Nucleus accumbens (tissue), 56 donors: ENCODE measurements at places on chromosomes 16 and 17.

GRCh38 chr17:31479062-31479408, 87.6 kb downstream of the RAB11FIP4 start:
- no peak for DNase-seq

GRCh38 chr16:57284952-57285363, 486 bp upstream of the PLLP start:
- no peak for DNase-seq

- no peak for DNase-seq
Observed at GRCh38 chr16:89801800-89802199, 14.6 kb downstream of the FANCA start.

- DNase-seq, result no peak
Observed at GRCh38 chr17:50533720-50534148, 1.2 kb downstream of the EPN3 start.

DNA sequence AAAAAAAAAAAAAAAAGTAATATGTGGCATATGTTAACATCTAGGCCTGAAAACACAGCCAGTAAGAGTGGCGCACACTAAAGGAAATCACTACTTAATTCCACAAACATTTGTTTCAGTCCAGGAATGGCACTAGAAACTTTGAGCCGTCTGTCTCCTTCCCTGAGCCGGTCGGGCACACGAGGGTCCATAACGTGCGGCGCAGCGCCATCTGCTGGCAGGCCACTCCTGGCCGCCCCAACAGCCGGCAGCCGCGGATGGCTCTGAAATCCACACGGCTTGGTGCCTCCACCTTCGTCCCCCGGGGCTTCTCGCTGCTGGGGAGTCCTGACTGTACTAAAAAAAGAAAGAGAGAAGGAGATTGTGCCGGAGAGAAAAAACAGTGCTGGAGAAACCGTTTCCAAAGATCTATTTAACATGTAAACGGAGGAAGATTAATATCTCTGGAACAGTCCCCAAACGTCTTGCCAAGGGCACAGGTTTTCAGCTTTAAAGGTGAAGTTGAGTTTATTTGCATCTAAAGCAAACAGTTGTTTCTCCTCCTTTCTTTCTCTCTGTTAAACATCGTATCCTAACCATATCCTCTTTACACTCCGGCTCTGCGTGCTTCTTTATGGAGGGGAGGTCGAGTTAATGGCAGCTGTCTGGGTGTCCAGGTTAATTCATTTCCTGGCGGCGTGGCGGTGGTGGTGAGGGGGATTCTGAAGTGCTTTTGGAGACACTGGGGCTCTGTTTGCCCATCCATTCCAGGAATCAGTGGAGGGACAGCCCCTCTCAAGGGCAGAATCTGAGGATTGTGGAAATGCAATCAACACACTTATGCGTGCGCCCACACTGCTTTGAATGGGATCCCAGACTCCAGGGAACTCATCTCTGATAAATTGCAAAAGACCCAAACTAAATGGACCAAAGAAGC, 611.3 kb upstream of the SALL1 start:
- DNase-seq, result peak; percentile 71

- DNase-seq, result no peak
Observed at GRCh38 chr16:62676306-62676705, 640.1 kb upstream of the CDH8 start.

GRCh38 chr16:86854626-86855294, 276.4 kb downstream of the FOXL1 start:
- no peak for DNase-seq

GRCh38 chr17:28040406-28040805, 2.1 kb upstream of the NLK start:
- DNase-seq, result no peak

- no peak for DNase-seq
Observed at GRCh38 chr17:7587420-7588151, 2.3 kb downstream of the SOX15 start.

DNA sequence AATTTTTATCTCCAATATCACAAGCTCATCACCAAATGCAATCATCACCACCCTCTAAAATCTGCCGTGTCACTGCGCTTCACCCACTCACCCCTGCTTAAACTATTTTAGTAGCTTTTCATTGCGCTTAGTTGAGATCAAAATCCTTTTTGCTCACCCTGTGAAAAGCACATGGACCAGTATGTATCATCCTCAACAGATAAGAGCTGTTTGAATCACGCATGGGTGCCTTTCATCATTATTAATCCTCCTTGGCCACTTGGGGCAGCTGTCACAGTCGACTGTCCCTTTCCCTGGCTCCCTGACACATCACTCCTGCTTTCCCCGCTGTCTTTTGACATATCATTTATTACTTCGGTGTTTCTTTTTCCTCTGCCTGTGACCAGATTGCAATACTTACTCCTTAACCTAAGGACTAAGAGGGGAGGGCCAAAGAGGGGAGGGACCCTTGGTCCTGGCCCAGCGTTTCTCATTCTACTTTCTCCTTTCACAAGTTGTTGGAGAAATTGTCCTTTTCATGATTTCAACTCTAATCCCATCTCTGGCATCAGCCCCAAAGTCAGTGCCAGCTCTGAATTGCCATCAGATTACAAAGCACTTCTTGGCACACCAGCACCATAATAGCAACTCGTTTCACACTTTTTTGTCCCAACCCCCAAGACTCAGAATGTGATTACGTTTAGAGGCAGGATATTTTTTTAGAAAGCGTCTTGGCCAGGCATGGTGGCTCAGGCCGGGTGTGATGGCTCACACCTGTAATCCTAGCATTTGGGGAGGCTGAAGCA, 8.6 kb upstream of the KDM6B start:
- no peak for DNase-seq

- no peak for DNase-seq
Observed at GRCh38 chr16:19114359-19115147, 789 bp downstream of the ITPRIPL2 start.

- no peak for DNase-seq
Observed at GRCh38 chr16:25693631-25694030, 1.9 kb downstream of the HS3ST4 start.

- no peak for DNase-seq
Observed at GRCh38 chr17:2964831-2965230, 98.6 kb downstream of the OR1D5 start.

GRCh38 chr17:64442541-64442971, 6.4 kb upstream of the MILR1 start:
- DNase-seq, result no peak

DNA sequence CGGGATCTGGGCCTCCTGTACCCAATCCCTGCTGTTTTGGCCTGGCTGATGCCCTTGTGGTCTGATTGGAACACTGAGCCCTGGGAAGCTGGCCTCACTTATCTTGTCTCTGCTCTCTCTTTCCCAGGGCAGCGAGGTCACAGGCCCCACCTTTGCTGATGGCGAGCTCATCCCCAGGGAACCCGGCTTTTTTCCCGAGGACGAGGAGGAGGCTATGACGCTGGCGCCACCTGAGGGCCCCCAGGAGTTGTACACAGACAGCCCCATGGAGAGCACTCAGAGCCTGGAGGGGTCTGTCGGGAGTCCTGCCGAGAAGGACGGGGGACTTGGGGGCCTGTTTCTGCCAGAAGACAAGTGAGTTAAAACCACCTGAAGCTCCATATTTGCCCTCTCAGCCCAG, 126.0 kb downstream of the RAB11FIP4 start:
- DNase-seq, result no peak

DNA sequence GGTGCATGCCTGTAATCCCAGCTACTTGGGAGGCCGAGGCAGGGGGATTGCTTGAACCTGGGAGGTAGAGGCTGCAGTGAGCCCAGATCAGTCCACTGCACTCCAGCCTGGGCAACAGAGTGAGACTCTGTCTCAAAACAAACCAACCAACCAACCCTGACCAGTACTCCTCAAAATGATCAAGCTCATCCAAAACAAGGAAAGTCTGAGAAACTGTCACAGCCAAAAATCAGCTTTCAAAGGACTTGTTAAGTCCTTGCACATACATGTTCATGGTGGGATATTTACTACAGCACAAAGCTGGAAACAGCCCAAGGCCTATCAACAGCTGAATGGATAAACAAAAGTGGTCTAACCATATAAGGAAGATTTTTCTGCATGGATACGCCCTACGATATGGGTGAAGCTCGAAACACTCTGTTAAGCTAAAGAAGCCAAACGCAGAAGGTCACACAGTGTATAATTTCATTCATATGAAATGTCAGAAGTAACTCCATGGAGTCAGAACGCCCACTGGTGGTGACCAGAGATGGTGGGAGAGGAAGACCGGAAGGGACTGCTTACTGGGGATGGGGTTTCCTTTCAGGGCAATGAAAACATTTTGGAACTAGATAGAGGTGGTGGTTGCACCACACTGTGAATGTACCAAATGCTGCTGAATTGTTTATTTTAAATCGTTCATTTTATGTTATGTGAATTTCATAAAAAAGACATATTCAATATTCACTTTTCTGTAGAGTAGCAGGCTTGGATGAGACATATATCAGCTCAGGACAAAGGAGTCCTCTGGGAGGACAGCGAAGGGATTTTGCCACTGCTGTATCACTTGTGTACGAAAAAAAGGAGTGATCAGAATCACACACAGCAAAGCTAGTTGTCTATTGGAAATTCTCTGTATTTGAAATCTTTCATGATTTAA, 17.7 kb downstream of the CCL17 start:
- peak; percentile 33 for DNase-seq

GRCh38 chr17:49597928-49598655, 22.4 kb downstream of the NXPH3 start:
- DNase-seq, result no peak

- no peak for DNase-seq
Observed at GRCh38 chr17:413706-414380, 61.2 kb upstream of the RPH3AL start.

- no peak for DNase-seq
Observed at GRCh38 chr16:4067262-4068001, 48.8 kb downstream of the ADCY9 start.

DNA sequence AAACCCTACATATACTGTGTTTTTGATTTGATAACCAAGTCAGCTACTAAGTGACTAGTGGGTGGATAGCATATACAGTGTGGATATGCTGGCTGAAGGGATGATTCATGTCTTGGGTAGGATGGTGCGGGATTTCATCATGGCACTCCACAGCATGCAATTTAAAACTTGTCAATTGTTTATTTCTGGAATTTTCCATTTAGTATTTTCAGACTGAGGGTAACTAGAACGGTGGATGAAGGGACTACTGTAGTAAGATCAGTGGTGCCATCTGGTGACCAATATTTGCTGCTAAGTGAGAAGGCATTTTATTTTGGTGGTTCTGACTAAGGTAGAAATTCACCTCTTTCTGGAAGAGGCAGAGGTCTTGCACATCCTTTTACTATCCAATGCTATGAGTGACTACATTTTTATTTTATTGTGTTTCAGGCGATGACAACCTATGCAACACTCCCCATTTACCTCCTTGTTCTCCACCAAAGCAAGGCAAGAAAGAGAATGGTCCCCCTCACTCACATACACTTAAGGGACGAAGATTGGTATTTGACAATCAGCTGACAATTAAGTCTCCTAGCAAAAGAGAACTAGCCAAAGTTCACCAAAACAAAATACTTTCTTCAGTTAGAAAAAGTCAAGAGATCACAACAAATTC, 3.1 kb downstream of the CDC6 start:
- DNase-seq, result no peak

GRCh38 chr16:31467151-31467773, 4.7 kb upstream of the TGFB1I1 start:
- DNase-seq, result no peak

GRCh38 chr17:82647593-82648164, 565 bp downstream of the WDR45B start:
- no peak for DNase-seq

- no peak for DNase-seq
Observed at GRCh38 chr16:57619606-57620334, 8.7 kb upstream of the ADGRG1 start.

DNA sequence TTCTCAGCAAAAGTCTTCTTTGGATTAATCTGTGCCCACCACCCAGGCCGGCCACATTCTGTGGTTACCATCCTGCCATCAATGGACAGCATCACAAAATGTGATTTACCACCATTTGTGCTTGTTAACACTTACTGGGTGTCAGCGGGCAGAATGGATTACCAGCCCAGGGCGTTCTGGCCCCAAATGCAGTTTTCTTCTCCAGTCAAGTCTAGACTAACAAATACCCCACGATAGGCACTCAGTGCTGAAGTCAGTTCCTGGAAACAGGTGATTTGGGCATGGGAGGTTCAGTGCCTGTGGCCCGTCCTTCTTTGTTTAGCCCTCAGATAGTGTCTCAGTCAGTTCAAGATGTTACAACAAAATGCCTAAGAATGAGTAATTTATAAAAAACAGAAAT, 38.8 kb upstream of the PHOSPHO1 start:
- DNase-seq, result no peak

DNA sequence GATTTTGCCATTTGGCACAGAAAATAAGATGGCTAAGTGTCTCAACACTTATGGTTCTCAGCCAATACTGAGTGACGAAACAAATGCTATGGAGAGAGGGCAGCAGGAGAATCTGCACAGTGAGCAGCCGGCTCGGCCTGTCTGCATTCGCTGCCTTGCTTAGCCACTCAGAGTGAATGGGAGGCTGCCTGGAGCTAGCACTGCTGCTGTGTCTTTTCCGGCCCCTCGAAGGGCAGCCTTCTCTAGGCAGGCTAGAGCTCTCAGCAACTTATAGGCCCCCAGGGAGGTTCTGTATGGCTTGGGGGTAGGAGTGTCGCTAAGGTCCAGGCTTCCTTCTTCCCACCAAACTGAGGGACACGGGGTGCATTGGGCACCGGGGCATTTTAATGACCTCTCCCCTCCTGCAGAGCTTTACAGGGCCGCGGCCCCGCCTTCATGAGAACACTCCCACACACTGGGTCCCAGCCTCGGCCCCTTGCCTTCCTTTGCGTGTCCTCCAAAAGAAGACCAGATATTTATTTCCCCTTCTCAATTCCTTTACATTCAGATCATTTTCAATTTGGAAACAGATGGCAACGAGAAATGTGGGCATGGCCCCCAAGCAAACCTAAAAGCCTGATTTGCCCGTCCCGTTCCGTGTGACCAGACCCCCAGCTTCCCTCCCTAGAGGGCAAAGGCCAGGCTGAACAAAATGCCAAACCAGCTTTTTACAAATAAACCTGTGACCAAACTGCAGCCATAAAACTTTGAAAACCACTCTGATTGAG, 670.9 kb downstream of the TOX3 start:
- DNase-seq, result no peak
